Activated effector memory CD4-positive, alpha-beta T cell treated with Interleukin-2 at 50 U/mL for 16 hours (primary cell): ENCODE measurements at places on chromosomes 7 and 10.

- DNase-seq = no peak
Measured at GRCh38 chr10:42882597-42882996, 100.0 kb downstream of the BMS1 start.

- DNase-seq = no peak
Measured at GRCh38 chr7:27202018-27202861, 2.3 kb upstream of the HOXA13 start.

GRCh38 chr10:51700228-51700817 is 928 bp upstream of the CSTF2T start:
- DNase-seq = no peak

- DNase-seq = no peak
Measured at GRCh38 chr7:1557771-1558170, 1.8 kb upstream of the TMEM184A start.

GRCh38 chr10:88826388-88826787 is 23.9 kb downstream of the LIPM start:
- no peak for DNase-seq

DNA sequence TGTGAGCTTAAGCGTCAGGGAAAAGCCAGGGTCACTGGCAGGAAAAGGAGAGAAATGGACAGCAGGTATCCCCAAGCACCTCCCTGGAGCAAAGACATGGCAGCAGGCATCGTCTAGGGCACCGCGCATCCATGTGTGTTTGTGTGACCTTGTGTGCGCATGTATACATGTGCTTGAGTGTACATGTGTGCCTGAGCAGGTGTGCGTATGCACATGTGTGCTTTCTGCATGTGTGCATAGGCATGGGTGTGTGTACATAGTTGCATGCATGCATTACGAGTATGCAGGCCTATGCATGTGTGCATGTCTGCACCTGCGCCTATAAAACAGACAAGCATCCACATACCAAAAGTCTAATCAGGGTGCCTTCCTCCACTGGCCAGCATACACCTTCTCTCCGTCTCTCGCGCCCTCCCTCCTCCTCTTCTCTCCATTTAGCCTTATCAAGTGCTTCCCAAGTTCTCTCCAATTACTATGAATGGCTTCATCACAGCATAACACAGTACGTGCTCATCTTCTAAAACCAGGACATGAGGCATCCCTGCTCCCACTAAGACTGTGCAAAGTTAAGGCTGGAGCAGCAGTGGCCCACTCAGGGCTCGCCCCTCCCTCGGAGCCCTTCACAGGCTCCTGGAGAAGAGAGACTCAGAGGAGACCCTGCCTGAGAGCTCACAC is 30.6 kb downstream of the RASGEF1A start:
- no peak for DNase-seq

DNA sequence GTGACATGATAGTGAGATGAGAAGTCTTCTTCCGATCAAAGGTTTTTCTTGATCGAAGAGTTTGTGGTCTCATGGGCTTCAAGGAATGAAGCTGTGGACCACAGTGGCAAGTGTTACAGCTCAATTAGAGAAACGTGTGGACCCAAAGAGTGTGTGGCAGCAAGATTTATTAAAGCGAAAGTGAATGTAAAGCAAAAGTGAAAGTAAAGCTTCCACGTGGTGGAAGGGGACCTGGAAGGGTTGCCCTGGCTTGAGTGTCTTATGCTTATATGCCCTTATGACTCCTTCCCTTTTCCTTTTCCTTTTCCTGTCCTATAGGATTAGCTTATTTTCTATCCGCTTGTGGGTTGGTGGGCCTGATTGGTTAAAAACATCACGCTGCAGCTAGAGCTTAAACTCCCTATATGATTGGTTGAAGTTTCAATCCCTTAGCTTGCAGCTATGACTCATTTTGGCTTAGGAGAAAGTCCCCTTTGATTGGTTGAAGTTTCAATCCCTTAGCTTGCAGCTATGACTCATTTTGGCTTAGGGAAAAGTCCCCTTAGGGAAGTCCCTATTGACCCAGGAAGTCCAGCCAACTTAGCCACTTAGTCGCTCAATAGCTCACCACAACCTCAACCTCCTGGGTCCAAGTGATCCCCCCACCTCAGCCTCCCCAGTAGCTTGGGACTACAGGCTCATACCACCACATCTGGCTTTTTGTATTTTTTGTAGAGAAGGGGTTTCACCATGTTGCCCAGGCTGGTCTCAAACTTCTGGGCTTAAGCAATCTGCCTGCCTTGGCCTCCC is 34.7 kb downstream of the MRPS24 start:
- peak; percentile 15 for DNase-seq

- DNase-seq = peak; percentile 58
Measured at GRCh38 chr10:27242951-27243551, 2.5 kb upstream of the ACBD5 start.

- no peak for DNase-seq
Measured at GRCh38 chr10:3045471-3046209, 21.7 kb upstream of the PFKP start.

- DNase-seq = no peak
Measured at GRCh38 chr7:47211519-47211973, 370.4 kb downstream of the TNS3 start.
